CD4-positive, alpha-beta T cell (primary cell): ENCODE measurements at places on chromosomes 3 and 15.
A peak's percentile ranks its signal among the peaks of the same experiment; 100 is the strongest.

DNA sequence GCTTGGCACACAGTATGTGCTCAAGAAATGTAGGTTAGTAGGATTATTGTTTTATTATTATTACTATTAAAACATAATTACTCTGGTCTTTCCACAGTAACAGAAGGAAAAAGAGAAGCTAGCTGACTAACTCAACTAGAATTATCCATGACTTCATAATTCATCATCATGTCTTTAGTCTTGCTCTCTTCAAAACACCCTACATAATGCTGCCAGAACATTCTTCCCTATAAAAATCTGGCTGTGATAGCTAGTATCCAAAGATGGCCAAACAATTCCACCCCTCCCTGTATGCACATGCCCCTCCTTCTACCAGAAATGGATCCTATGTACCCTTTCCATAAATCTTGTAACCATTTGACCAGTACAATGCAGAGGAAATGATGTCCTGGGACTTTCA, 48.8 kb upstream of the SRGAP3 start:
- DNase-seq, result no peak

GRCh38 chr3:17995769-17996168, 253.3 kb upstream of the TBC1D5 start:
- DNase-seq, result no peak

GRCh38 chr3:23550402-23550801, 255.4 kb upstream of the UBE2E1 start:
- no peak for DNase-seq

- no peak for DNase-seq
Measured at GRCh38 chr15:53716909-53717876, 42.3 kb downstream of the WDR72 start.

DNA sequence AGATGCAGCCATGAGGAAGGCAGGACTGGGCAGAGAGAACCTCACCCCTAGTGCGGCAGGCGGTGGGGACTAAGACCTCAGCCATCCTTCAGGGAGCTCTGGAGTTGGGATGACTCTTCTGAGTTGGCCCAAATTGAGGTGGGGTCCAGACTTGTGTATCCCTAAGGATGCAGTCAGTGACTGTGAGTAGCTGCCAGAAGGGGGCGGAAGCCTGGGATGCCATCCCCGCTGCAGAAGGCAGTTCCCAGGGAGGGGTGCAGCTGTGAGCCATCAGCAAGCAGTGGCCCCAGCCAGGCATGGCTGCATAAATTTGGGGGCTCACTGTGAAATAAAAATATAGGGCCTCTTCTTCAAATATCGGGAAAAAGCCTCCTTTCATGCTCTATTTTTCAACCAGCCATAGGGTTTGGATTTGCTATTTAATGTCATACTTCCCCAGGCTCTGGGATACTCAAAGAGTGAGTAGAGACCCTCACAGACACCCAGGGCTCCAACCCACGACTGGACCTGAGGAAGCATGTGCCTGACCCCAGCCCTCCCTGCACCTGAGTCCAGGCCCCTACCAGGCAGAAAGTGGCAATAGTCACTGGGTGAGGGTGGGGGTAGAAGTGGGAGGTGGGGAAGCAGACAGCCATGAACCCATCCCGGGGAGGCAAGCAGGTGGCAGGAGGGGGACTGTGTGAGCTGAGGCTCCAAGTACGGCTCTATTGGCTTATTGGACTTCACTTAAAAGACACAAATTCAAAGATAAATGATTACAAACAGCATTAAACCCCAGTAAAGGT, 30.5 kb downstream of the GRK7 start:
- no peak for DNase-seq

DNA sequence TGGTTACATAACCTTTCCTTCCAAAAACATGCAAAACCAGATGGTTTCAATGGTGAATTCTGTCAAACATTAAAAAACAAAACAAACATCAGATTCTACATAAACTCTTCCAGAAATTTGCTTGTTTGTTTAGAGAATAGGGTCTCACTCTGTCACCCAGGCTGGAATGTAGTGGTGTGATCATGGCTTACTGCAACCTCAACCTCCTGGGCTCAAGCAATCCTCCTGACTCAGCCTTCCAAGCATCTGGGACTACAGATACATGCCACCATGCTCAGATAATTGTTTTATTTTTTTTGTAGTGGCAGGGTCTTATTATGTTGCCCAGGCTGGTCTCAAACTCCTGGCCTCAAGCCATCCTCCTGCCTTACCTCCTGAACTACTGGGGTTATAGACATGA, 36.1 kb downstream of the FBXL2 start:
- no peak for DNase-seq

DNA sequence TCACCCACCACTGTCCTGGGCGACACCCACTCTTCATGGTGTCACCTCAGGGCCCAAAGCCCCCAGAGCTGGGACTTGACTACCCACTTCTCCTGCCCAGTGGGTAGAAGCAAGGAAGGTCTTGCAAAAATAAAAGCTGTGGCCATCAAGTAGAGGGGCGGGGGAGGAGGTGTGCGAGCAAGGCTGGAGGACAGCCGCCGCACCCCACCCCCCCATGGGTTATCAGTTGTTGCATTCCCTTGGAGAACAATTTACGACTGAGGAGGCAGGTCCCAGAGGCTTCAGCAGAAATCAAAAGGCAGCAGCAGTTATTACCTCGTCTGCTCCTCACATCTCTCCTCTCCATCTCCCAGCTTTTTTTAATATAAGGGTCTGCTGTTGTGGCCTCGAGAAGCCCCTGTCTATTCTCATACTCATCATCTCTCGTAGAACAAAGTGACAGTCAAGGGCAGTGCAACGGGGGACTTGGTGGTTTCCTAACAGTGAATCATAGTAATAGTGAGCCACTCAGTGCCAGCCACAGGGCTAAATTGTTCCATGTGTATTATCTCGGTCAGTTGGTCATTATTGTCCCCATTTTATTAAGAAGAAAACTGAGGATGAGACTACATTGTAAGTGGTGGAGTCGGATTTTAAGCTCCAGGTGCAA, 116.4 kb downstream of the PDCD6IP start:
- no peak for DNase-seq

DNA sequence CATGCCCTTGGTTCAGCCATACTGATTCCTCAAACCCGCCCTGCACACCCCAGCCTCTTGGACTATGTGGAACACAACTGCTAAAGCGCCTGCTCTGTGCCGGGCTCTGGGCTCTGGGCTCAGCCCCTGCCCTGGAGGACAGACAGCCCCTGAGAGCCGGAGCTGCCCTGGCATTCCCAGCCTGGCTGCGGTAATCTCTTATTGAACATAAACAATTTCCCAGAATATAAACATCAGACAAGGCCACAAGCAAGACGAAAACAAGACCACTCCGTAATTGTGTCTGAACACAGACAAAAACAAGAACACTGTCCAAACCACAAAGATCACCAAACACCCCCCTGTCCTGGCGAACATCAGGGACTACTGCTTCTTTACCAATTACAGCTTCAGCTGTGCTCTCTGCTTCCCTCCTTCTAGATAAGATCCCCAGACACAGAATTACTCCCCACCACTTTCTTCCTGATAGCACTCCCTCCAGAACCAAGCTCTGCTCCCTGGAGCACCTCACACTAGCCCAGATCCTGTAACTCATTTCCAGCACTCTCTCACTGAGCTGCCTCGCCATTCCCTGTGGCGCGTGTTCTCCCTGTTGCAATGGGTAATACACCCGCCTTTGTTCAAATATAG, 57.1 kb upstream of the TLE3 start:
- no peak for DNase-seq

DNA sequence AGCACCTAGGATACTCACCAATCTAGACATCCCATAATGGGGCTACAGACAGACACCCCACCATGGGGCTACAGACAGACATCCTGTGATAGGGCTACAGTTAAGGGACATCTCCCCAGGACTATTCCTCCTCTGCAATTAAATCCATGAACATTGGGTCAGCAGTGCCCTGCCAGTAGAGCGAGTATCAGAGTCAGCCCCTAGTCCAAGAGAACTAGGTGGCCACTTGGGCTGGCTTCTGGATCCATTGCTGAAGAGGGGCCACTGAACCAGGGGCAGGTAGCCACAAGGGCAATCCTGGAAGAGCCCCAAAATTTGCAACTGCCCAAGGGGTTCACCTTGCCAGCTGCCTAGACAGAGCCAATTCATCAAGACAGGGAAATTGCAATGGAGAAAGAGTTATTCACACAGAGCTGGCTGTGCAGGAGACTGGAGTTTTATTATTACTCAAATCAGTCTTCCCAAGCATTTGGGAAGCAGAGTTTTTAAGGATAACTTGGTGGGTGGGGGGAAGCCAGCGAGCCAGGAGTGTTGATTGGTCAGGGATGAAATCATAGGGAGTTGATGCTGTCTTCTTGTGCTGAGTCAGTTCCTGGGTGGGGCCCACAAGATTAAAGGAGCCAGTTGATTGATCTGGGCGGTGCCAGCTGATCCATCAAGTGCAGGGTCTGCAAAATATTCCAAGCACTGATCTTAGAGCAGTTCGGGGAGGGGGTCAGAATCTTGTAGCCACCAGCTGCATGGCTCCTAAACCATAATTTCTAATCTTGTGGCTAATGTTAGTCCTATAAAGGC, 170.2 kb upstream of the SMAD3 start:
- DNase-seq, result no peak

GRCh38 chr15:80204231-80204630, 47.8 kb downstream of the CTXND1 start:
- no peak for DNase-seq

DNA sequence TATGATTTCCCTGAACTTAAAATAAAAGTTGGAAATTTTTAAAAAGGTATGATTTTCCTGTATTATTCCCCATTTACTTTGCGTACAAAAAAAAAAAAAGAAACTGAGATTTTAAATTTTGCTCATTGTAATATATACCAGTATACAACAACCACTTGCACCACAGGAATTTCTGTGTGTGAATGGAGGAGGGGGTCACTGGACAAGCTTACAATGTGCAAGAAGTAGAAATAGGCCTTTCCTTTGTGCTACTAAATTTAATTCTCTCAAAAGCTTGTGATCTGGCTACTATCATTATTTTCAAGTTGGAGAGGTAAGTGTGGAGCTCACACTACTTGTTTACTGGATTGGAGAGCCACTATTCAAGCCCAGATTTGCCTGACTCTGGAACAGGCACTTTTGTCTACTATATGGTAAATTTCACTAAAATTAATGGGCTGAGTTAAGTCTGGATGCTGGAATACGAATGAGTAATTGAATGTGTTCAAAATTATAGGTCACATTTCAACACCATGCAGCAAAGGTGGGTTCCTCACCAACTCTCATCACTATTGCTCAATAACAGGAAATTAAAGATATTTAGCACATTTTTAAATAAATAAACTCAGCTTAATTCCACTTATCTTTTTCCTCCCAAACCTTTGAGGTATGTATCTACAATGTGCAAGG, 148.0 kb upstream of the MBNL1 start:
- DNase-seq, result no peak

GRCh38 chr3:193826159-193826795, 233.3 kb downstream of the OPA1 start:
- DNase-seq, result no peak

- DNase-seq, result no peak
Measured at GRCh38 chr15:56930669-56931313, 12.3 kb downstream of the TCF12 start.

GRCh38 chr3:160754371-160754854, 1.6 kb upstream of the PPM1L start:
- DNase-seq, result no peak

DNA sequence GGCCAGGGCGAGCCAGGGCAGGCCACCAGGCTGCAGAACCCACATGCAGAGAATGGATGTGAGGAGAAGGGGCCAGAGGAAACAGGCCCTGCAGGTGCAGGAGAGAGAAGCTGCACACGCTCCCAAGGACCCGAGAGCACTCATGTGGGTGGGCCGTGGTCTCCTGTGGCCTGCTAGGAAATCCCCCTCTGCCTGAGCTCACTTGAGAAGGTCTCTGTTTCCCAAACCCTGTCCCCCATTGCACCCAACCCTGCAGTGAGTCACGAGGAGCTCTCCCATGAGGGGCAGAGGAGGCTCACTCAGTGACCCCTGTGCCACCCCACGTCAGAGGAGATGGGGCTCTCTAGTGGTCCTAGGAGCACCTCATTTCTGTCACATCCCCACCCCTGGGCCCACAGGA, 111.1 kb downstream of the KLF13 start:
- DNase-seq, result no peak

DNA sequence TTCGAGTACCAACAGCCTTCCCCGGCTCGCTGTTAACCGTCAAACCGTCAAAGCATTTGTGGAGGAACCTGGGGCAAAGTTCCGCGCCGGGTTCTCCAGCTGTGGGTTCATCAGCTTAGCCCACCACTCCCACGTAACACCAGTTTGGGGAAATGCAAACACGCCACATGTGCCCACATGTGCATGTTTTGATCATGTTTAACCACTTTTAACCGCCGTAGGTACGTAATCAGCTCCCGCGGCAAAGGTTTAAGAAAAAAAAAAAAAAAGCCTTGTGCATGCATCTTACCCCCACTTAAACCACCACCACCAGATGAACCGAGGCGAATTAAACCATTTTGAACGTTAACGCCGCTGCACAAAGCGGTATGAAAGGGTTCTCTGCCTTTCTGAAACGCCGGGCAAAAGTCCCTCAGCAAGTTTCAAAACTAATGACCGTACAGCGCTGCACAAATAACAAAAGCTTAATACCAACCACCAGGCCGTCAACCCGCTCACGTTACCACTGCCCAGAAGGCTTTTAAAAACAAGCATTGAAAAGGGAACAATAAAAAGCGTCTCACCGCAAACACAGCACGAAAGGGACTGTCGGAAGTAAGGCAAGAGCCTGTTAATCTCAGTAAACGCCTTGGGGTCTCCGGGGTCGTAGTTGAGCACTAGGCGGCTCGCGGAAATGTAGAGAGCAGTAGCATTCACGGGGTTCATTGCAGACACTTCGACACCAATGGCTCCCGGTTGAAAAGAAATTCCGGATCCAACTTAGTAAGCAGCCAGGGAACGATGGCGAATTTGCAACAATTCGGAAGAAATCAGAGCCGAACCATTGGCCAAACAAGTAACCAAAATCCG, 1.5 kb downstream of the MSL2 start:
- DNase-seq, result peak; percentile 46

- no peak for DNase-seq
Measured at GRCh38 chr3:26307787-26308186, 314.8 kb upstream of the LRRC3B start.

DNA sequence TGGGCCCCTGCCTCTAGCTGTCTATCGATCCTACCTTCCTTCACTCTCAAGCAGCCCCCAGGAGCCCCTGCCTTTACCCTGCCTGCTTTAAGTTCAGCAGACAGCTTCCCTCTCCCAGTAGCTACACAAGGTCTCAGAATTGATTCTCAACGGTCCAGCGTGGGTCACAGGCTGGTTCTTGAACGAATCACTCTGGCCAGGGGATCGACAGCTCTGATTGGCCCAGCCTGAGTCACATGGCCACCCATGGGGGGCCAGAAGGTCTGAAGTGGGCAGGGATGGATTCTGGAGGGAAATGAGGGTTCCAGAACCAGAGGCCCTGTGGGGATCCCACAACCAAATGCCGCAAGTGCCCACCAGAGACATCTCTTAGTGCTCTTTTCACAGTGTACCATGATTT, 23.7 kb upstream of the CCDC174 start:
- no peak for DNase-seq

DNA sequence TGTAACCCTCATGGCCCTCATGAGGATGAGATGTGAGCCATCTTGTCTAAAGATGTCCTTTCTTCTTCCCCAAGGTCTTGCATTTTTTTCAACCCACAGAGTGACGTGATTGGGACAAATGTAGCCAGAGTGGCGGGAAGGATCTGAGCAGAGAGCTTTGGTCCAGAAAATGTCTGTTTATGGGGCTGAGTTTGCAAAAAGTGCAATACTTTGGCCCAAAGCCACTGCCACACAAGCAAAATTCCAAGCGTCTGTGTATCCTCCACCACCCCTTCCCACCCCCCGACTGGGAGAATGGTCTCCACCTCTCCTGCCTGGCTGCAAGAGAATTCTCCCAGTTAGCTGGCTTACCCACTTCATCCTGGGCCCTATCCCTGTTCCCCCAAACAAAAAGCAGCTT, 246.9 kb upstream of the LRIG1 start:
- DNase-seq, result no peak
